Stimulated activated CD8-positive, alpha-beta memory T cell treated with anti-CD3 and anti-CD28 coated beads, Interleukin-15, amount 100 ng/mL, for 1 hour (primary cell): ENCODE measurements at places on chromosomes 1 and 21.

GRCh38 chr1:32706491-32706890 lies 3.9 kb upstream of the SYNC start:
- no peak for DNase-seq

DNA sequence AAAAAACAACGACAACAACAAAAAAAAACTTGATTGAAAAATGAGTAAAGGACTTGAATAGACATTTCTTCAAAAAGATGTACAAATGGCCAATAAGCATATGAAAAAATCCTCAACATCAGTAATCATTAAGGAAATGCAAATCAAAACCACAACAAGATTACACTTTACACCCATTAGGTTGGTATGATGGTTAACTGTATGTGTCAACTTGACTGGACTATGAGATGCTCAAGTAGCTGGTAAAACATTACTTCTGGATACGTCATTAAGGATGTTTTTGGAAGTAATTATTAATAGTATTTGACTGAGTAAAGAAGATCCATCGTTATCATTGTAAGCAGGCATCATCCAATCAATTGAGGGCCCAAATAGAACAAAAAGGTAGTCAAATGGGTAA lies 34.9 kb upstream of the LYPLAL1 start:
- DNase-seq, result no peak

- DNase-seq, result no peak
Observed at GRCh38 chr1:34845131-34845901, 14.2 kb downstream of the SMIM12 start.

- no peak for DNase-seq
Observed at GRCh38 chr1:150282558-150282958, 204 bp downstream of the CIART start.

DNA sequence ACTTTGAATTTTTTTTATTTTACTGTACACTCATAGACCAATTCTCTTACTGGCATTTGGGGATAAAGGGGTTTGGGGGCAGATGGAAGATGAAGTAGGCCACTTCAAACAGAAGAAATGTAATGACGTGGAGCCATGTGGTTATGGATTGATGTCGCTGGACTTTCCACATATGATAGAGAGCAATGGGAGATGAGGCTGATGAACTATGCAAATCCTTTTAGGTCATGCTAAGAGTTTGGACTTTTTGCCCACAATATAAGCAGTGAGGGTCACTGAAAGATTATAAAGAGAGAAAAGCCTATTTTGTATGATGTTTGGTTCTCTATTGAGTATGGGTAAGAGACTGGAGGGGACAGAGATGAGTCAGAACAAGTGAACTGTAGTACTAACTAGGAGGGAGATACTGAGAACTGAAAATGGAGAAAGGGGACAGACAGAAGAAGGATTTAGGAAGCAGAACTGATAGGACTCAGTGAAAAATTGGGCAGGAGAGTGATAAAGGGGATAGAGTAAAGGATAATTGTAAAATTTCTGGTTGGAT lies 9.2 kb downstream of the C1orf21 start:
- DNase-seq, result no peak

- DNase-seq, result no peak
Observed at GRCh38 chr21:42091899-42092508, 20.9 kb downstream of the UMODL1 start.

GRCh38 chr1:240602189-240602588 lies 9.8 kb downstream of the GREM2 start:
- DNase-seq, result no peak

GRCh38 chr1:241323514-241324195 lies 33.4 kb downstream of the RGS7 start:
- DNase-seq, result no peak

GRCh38 chr1:23865543-23865930 lies 2.6 kb downstream of the FUCA1 start:
- no peak for DNase-seq
